ENCODE measurements at places on chromosomes 7 and 10.

- no peak for DNase-seq
Measured at GRCh38 chr10:132590094-132590751, 52.6 kb downstream of the INPP5A start.

DNA sequence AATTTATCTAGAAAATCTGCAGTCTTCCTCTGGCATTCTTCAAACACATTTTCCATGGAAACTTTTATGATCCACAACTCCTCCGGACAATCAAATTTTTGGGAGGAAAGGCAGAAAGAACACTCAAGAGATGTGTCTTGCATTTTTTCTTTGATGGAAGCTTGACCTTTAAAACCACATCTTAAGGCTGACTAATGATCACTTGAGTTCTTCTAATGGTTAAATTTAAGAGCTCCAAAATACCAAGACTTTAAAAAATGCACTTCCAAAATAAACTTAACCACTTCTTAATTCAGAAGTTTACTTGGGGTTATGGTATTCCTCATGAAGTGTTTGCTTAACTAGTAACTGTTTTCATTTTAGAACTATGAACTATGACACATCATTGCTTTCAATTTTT is 43.3 kb downstream of the ETV1 start:
- DNase-seq: peak; percentile 51

DNA sequence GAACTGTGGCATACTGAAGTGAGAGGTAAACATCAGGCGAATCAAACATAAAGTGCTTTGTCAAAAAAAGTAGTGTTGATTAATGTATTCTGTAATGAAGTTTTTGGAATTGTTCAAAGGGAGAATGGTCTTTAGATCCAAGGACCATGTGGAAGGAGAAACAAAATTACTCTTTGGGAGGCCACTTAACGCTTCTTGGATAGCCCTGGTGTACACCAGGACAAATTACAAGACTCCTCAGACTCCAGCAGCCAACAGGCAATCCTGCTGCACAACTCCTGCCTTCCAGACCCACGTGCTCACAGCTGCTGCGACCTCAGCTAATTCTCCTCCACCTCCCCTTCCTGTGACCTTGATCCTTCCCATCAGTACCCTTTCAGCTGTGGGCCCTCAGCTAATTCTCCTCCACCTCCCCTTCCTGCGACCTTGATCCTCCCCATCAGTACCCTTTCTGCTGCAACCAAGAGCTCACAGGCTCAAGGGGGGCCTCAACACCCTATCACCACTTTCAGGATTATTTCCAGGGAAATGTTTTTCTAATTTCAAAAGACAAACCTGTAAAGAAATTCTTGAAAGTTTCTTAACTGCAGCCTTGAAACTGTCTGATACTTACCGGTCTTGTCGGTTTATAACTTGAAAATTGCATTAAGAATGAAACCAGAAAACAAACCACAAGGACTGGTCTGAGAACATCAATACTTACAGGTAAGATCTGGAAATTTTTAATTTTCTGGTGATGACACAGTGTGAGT is 29.7 kb upstream of the DDC start:
- DNase-seq: no peak

GRCh38 chr10:20714979-20715378 is 182.1 kb downstream of the NEBL start:
- DNase-seq: no peak

DNA sequence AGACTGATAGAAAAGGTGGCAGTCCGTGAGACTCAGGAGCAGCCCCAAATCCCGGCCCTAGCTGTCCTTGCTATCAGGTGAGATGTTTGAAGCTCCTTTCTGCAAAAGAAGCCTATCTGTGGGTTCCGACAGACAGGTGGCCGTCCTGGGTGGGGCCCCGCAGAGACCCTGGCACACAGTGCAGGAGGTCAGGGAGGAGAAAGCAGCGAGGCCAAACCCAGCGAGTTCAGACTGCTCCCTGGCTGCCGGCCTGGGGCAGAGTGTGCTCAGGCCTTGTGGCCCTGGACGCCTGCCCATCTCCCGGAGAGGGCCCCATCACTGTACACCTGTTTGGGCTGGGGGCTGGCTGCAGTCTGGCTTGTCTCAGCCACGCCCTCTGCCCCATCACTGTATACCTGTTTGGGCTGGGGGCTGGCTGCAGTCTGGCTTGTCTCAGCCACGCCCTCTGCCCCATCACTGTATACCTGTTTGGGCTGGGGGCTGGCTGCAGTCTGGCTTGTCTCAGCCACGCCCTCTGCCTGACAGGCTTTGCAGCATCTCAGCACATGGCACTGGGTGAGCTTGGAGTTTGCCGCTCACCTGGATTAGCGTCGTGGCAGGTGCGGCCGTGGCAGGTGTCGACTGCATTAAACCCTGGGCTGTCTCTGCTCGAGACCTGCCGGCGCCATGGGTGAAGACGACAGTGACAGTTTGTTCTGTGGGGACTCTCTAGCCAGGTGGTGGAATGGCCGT is 11.8 kb upstream of the PRKAR1B start:
- no peak for DNase-seq

GRCh38 chr10:16182144-16182543 is 254.7 kb upstream of the PTER start:
- no peak for DNase-seq

GRCh38 chr7:33926535-33926934 is 21.2 kb downstream of the BMPER start:
- DNase-seq: peak; percentile 31

GRCh38 chr10:101767600-101767945 is 8.3 kb downstream of the FGF8 start:
- DNase-seq: no peak

GRCh38 chr10:88999625-89000024 is 9.0 kb downstream of the FAS start:
- no peak for DNase-seq

DNA sequence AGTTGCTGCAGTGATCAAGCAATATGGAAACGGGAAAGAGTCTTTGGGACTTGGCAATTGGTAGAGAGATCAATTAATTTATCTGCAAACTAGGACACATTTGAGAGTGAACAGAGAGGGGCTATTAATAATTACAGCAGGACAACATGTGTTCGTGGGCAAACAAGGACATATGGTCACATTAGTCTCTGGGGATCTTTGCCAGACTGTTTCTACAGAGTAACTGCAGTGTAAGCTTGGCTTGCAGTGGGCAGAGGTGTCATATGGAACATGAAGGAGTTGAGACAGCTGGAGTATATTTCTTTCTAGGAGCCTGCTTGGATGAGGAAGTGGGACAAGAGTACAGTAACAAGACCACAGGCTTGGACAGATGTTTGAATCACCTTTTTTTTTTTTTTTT is 232.1 kb upstream of the LYZL1 start:
- DNase-seq: no peak

Measured in A172 (cell line).